ENCODE measurements at places on chromosomes 1 and 21.
A peak's percentile ranks its signal among the peaks of the same experiment; 100 is the strongest.

- H3K27me3 ChIP-seq, result no peaks in the 10 kb centered on the region
- DNase-seq, result no peak
- H3K4me1 ChIP-seq, result no peaks in the 10 kb centered on the region
- no peak overlapping the region for H3K27ac ChIP-seq
- no peaks in the 10 kb centered on the region for H3K36me3 ChIP-seq
- H3K4me3 ChIP-seq, result no peak overlapping the region
Measured at GRCh38 chr21:30207252-30207579, 8.7 kb downstream of the CLDN8 start.

DNA sequence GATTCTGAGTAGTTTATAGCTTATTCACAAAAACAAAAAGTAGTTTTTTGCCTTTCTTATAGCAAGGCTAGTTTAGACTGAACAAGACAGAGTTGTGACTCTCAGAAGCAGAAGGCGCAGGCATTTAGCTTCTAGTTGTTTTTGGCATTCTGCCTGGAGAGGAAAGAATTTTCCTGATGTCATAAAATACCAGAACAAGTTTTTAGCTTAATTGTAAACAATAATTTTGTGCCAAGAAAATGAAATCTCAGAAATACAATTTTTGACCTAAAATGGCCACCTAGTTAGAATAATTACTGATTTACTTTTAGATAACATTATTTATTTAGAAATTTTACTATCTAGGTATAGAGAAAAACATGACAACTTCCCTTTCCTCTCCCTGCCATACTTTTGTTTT, 1.0 kb downstream of the DNAJB4 start:
- peak overlapping the region; percentile 90 for H3K4me3 ChIP-seq
- H3K27ac ChIP-seq, result peak overlapping the region; percentile 97
- no peaks in the 10 kb centered on the region for H3K36me3 ChIP-seq
- H3K4me1 ChIP-seq, result peaks cover 64% of the 10 kb centered on the region
- peaks cover 6% of the 10 kb centered on the region for H3K27me3 ChIP-seq

- no peak for DNase-seq
- H3K4me1 ChIP-seq, result peaks cover 13% of the 10 kb centered on the region
- H3K27ac ChIP-seq, result no peak overlapping the region
- no peaks in the 10 kb centered on the region for H3K27me3 ChIP-seq
Measured at GRCh38 chr1:235018161-235018560, 110.5 kb downstream of the TOMM20 start.

DNA sequence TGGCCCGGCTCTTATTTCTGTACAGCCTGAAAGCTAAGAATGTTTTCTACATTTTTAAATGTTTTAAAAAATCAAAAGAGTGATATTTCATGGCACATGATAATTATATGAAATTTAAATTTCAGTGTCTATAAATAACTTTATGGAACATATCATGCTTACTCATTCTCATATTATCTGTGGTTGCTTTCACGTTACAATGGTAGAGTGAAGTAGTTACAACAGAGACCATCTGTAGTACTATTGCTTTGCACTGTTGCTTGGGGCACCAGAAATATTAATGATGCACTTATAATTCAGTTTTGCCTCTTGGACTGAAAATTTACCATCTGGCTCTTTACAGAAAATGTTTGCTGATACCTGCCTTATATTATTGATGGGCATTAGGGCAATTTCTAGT, 481.6 kb downstream of the PLPP3 start:
- no peaks in the 10 kb centered on the region for H3K27me3 ChIP-seq
- DNase-seq, result no peak
- no peaks in the 10 kb centered on the region for H3K36me3 ChIP-seq
- H3K4me1 ChIP-seq, result no peaks in the 10 kb centered on the region
- no peak overlapping the region for H3K27ac ChIP-seq

DNA sequence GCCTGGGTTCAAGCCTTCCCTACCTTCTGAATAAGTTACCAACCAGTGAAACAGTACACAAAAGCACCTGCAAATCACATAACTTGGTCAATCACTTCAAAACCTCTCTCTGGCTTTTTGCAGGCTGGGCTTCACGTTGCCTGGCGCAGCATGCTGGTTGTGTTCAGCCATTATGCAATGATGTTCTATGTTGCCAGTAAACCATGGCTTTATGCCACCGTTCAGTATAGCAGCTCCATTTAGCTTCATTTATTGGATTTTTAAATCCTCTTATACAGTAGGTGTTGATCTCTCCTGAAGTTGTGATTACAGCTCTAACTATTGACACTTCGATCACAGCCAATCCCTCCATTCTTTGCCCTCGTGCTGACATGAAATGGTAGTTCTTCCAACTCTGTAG, 233.6 kb upstream of the PTBP2 start:
- no peaks in the 10 kb centered on the region for H3K4me1 ChIP-seq
- no peak for DNase-seq
- no peak overlapping the region for H3K4me3 ChIP-seq
- H3K27me3 ChIP-seq, result no peaks in the 10 kb centered on the region
- H3K27ac ChIP-seq, result no peak overlapping the region

DNA sequence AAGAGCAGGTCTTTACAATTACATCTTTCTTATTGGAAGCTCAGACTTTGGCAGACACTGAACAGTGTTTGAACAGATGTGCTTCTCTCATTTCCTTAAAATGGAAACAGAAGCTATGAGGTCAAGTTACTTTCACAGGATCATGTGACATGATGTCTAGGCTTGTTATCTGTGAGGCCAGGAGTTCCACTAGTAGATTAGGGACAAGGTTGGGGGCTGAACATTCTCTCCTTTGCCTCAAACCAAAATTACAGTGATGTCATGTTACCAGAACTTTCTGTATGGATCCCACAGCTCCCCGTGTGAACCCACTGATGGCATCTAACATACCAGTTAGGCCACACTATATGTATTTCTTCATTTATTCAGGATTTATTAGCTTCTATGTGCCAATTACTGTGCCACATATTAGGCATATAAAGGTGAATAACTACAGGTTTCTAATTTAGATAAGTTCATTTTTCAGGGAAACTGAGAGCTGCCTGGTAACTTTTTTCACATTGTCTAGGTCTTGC, 6.0 kb downstream of the DYNLT5 start:
- no peak for DNase-seq
- H3K4me3 ChIP-seq, result no peak overlapping the region
- no peaks in the 10 kb centered on the region for H3K36me3 ChIP-seq
- H3K27ac ChIP-seq, result no peak overlapping the region

GRCh38 chr1:5917591-5918274, 74.5 kb downstream of the NPHP4 start:
- H3K4me1 ChIP-seq, result peaks cover 4% of the 10 kb centered on the region
- no peak for DNase-seq
- no peaks in the 10 kb centered on the region for H3K27me3 ChIP-seq
- H3K27ac ChIP-seq, result no peak overlapping the region
- H3K4me3 ChIP-seq, result no peak overlapping the region
- peaks cover 4% of the 10 kb centered on the region for H3K36me3 ChIP-seq

DNA sequence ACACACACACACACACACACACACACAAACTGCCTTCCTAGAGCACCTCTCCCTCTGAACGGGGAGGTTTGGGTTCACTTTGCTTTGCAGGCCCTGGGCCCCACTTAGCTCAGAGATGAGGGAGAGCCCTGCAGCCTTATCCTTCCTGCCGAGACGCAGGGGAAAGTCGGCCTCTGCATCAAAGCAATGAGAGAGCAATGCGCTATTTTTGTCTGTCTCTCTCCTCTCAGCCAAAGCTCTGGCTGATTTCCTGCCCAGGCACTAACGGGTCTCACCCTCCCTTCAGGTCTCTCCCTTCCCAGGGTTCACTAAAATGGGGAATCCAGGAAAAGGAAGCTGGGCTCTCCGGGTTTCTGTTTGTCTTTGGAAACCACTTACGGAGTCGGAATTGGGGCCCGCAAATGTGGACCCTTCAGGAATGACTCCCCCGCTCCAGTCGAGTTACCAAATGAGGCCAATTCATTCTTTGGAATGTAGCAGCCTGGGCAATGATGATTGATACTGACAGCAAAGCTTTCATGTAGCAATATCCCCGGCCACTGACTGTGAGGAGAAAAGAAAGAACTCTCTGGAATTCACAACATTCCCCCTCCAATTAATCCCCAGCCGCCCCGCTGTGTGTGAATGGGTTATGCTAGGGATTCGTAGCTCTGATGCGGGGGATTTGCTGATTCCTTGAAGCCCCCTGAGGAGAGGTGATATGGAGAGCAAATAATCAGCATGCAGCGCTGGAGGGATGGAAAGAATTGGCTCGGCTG, 61.5 kb upstream of the WLS start:
- H3K36me3 ChIP-seq, result no peaks in the 10 kb centered on the region
- no peak overlapping the region for H3K4me3 ChIP-seq
- no peaks in the 10 kb centered on the region for H3K4me1 ChIP-seq

DNA sequence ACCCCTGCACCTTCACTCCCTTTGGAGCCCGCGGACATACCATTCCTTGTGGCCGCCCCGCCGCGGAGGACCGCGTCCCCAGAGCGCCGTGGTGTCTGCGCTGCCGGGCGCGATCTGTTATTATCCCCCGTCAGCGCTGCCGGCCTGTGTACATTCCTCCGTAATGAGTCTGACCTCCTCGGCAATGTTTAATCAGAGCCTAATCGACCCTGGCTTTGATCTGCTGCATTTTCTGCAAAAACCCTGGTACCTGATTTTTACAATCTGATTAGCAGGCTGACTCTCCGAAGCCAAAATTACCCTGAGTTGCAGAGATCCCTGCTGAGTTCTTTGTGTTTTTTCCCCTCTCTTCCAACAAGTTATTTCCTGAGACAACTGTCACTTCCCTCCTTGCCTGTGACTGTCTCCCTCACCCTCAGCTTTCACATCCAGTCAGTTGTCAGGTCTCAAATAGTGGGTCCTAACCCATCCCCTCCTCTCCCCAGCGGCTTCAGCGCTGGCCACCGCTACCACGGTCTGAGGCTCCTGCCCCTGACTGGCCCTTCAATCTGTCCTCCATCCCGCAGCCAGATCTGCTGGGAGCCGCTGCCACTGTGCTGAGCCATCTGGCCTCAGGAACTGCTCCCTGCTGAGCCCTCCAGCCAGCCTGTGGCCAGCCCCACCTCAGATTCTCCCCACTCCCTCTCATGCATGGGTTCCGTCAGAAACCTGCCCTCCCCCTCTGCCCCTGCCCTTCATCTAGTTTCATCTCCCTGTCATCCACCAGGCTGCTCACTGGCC, 53.5 kb downstream of the GLIS1 start:
- H3K27ac ChIP-seq, result no peak overlapping the region
- H3K4me3 ChIP-seq, result no peak overlapping the region
- H3K4me1 ChIP-seq, result peaks cover 4% of the 10 kb centered on the region
- H3K27me3 ChIP-seq, result peaks cover 6% of the 10 kb centered on the region
- DNase-seq, result no peak

DNA sequence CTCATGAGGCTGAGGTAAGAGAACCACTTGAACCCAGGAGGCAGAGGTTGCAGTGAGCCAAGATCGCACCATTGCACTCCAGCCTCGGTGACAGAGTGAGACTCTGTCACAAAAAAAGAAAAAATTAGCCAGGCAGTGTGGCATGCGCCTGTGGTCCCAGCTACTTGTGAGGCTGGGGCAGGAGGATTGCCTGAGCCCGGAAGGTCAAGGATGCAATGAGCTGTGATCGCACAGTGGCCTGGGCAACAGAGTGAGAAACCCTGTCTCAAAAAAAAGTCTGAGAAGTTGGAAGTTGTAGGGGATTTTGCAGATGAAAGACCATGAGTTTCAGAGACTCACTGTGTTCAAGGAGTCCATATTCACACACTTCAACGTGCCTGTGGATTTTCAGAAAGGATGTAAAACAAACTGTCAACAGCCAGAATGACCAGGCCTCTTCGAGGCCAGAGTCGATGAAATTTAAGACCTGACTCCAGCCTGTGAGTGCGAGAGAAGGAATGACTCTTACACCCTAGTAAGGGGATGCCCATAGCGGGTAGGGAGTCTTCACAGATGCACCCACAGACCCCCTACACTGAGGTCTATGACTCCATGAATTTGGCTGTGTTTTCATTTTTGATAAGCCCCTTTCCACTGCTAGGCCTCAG, 2.2 kb downstream of the S100A13 start:
- no peaks in the 10 kb centered on the region for H3K36me3 ChIP-seq
- H3K27ac ChIP-seq, result no peak overlapping the region
- no peak for DNase-seq
- no peak overlapping the region for H3K4me3 ChIP-seq
- H3K27me3 ChIP-seq, result peaks cover 5% of the 10 kb centered on the region

- H3K36me3 ChIP-seq, result no peaks in the 10 kb centered on the region
- H3K4me3 ChIP-seq, result no peak overlapping the region
- no peak for DNase-seq
- H3K4me1 ChIP-seq, result no peaks in the 10 kb centered on the region
- no peaks in the 10 kb centered on the region for H3K27me3 ChIP-seq
Measured at GRCh38 chr1:72636631-72637030, 354.3 kb upstream of the NEGR1 start.

DNA sequence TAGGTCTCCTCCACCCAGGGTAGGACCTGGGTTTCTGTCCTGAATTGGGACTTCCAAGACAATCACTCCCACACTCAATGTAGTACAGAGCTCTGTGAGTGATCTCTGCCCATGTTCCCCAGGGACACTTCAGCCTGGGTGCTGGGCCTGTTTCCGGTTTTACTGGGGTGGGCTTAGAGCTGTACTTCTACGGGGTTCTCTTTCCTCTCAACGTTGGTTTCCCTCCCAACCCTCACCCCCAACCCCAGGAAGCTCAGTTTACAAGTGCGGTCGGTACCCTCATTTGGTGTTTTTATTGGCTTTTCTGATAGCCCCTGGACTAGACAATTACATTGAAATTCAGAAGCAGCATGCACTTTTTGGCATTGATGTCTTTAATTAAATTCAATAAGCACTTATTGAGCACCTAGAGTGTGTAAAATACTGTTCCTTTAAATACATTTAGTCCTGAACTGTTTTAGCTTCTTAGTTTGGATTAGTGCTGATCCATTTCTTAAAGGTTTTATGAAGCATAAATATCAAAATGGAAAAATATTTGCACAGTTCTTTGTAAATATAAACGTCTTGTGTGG, 542 bp upstream of the XPR1 start:
- H3K4me3 ChIP-seq, result no peak overlapping the region
- no peaks in the 10 kb centered on the region for H3K36me3 ChIP-seq
- H3K27me3 ChIP-seq, result peaks cover 5% of the 10 kb centered on the region
- no peak for DNase-seq

DNA sequence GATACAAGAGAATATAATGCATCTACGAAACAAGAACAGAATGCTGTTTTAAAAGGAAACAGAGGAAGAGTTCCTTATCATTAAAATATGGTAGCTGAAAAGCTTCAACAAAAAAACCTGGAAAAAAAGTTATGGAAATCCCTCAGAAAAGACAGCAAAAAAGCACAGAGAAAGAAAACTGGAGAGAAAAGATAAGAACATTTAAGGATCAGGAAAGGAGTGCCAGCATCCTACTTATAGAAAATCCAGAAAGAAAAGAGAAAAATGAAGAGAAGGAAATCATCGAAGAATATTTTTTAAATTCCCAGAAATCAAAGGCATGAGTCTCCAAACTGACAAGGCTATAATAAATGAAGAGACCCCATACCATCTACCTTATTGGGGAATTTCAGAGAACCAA, 29.8 kb downstream of the SUSD4 start:
- H3K4me3 ChIP-seq, result no peak overlapping the region
- no peak for DNase-seq
- H3K4me1 ChIP-seq, result no peaks in the 10 kb centered on the region
- no peaks in the 10 kb centered on the region for H3K27me3 ChIP-seq

DNA sequence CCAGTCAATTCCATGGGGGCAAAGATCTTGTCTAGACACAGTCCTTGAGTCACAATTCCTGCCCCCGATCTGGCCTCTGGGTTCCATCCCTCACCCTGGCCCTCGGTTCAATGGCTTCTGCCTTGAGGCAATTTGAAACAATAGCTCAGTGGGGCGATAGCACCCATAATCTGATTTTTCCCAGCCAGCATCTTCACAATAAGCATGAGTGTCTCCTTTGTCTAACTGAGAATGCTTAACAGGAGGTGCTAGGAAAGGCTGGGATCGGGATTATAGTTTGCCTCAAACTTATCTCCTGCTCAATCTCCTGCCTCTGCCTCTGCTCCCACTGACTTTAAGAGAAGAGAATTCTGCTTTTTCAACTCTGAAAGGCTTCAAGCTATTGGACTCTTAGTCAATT, 293.9 kb upstream of the PROX1 start:
- no peak overlapping the region for H3K27ac ChIP-seq
- H3K4me1 ChIP-seq, result no peaks in the 10 kb centered on the region
- no peak overlapping the region for H3K4me3 ChIP-seq
- peaks cover 3% of the 10 kb centered on the region for H3K27me3 ChIP-seq

Measured in immature natural killer cell (primary cell).